Bladder microvascular endothelial cell (primary cell): ENCODE measurements at places on chromosomes 2 and 18. TPM values are rescaled to one million over a fixed set of nuclear protein-coding genes. Genes with fewer than 3 reads are reported as not detected.

The GULP1 gene
- total RNA-seq: 7.1 and 19.6 TPM in 2 replicates

The KIF5C gene
- total RNA-seq: 0.16 and 0.57 TPM in 2 replicates

The MOGAT1 gene
- not detected in 2 replicates for total RNA-seq

The CRYBA2 gene
- not detected in 2 replicates for total RNA-seq

The GALR1 gene
- not detected in 2 replicates for total RNA-seq

The LYPD6 gene
- 1.5 and 15.9 TPM in 2 replicates for total RNA-seq

The IL36RN gene
- not detected in 2 replicates for total RNA-seq

The UCN gene
- 0.44 and 0.49 TPM in 2 replicates for total RNA-seq

The EFR3B gene
- total RNA-seq: 0.49 and 2.2 TPM in 2 replicates

The SAG gene
- total RNA-seq: not detected in 2 replicates

The HOXD13 gene
- total RNA-seq: not detected in 2 replicates

The ALK gene
- not detected in 2 replicates for total RNA-seq

The DCDC2C gene
- 0.19 TPM in 1 of 2 replicates, not detected in the other for total RNA-seq

The ASB18 gene
- total RNA-seq: 0.25 TPM in 1 of 2 replicates, not detected in the other

The SERPINE2 gene
- total RNA-seq: 7.4 and 17.6 TPM in 2 replicates

The PARD3B gene
- 3.2 and 41.0 TPM in 2 replicates for total RNA-seq

The SNORC gene
- under 0.01 and 0.63 TPM in 2 replicates for total RNA-seq

The LINC00305 gene
- total RNA-seq: not detected in 2 replicates

The SERPINB2 gene
- 0.13 and 0.16 TPM in 2 replicates for total RNA-seq

The MC5R gene
- not detected in 2 replicates for total RNA-seq

The DUSP11 gene
- 20.5 and 20.7 TPM in 2 replicates for total RNA-seq

The KCNIP3 gene
- total RNA-seq: under 0.01 and 0.06 TPM in 2 replicates

The SNRPD1 gene
- total RNA-seq: 19.1 and 42.9 TPM in 2 replicates

The CDK5R2 gene
- not detected in 2 replicates for total RNA-seq

The SPATA3 gene
- total RNA-seq: not detected in 2 replicates

The REG3A gene
- total RNA-seq: not detected in 2 replicates

The IMPACT gene
- total RNA-seq: 13.8 and 21.2 TPM in 2 replicates

The C2orf78 gene
- not detected in 2 replicates for total RNA-seq

The PROM2 gene
- 0.44 TPM in 1 of 2 replicates, not detected in the other for total RNA-seq

The POTEE gene
- total RNA-seq: 0.16 and 0.63 TPM in 2 replicates

The SLC39A6 gene
- total RNA-seq: 12.3 and 37.8 TPM in 2 replicates

The HRH4 gene
- not detected in 2 replicates for total RNA-seq

The PELI1 gene
- 16.0 and 87.3 TPM in 2 replicates for total RNA-seq

The PHLPP1 gene
- 5.7 and 7.4 TPM in 2 replicates for total RNA-seq

The DBI gene
- total RNA-seq: 115 and 132 TPM in 2 replicates
